Epithelial cell of alveolus of lung (primary cell): ENCODE measurements at places on chromosomes 6 and 20. TPM values are rescaled to one million over a fixed set of nuclear protein-coding genes. Genes with fewer than 3 reads are reported as not detected.

The PKIB gene
- total RNA-seq: 1.9 and 2.6 TPM in 2 replicates

The MAS1 gene
- not detected in 2 replicates for total RNA-seq

The XKR7 gene
- total RNA-seq: not detected in 2 replicates

The MPC1 gene
- 17.9 and 29.5 TPM in 2 replicates for total RNA-seq

The SLC22A7 gene
- not detected in 2 replicates for total RNA-seq

The LGSN gene
- total RNA-seq: not detected in 2 replicates

The PEDS1 gene
- total RNA-seq: 37.0 and 41.1 TPM in 2 replicates

The SLC22A2 gene
- total RNA-seq: not detected in 2 replicates

The FKBP1C gene
- total RNA-seq: 0.48 and 0.65 TPM in 2 replicates

The SLA2 gene
- not detected in 2 replicates for total RNA-seq

The CYP39A1 gene
- 1.9 and 3.4 TPM in 2 replicates for total RNA-seq

The SNAP91 gene
- under 0.01 and 0.52 TPM in 2 replicates for total RNA-seq

The VSTM2L gene
- 1.8 and 6.1 TPM in 2 replicates for total RNA-seq
